ENCODE measurements at places on chromosomes 1 and 21. TPM values are rescaled to one million over a fixed set of nuclear protein-coding genes. Genes with fewer than 3 reads are reported as not detected.

HES3 gene
- total RNA-seq = not detected

LMX1A gene
- not detected for total RNA-seq

NEGR1 gene
- total RNA-seq = 2.5 TPM

SH2D1B gene
- 0.15 TPM for total RNA-seq

AMIGO1 gene
- 0.89 TPM for total RNA-seq

LGR6 gene
- under 0.01 TPM for total RNA-seq
